ENCODE measurements at places on chromosomes 3 and 15. TPM values are rescaled to one million over a fixed set of nuclear protein-coding genes. Genes with fewer than 3 reads are reported as not detected.

GRCh38 chr3:147415874-147416273 lies 6.7 kb downstream of the ZIC1 start:
- no peak for DNase-seq

GRCh38 chr3:84066915-84067314 lies 891.9 kb upstream of the CADM2 start:
- no peak for DNase-seq

DNA sequence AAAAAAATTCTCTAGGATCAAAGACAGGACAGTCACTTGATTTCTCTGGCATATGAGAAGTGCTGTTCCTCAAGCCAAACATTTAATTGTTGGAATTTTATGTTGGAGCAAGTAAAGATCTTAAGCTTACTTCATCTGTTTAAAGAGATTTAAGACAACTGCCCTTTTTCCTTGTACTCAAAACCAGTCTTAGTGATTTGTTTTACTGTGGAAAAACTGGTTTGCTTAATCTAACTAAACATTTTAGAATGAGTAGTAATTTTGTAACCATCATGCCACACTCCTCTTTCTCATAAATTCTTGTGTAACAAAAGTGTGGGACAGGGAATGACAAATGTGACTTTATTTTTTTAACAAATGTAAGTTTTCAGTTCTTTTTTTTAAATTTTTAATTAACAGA lies 18.4 kb downstream of the PRKCI start:
- no peak for DNase-seq

NR2E3 gene
- not detected for total RNA-seq

EPHB3 gene
- 1.6 TPM for total RNA-seq

CAPN3 gene
- total RNA-seq, result 8.7 TPM

PRR20G gene
- total RNA-seq, result not detected
